ENCODE measurements at places on chromosomes 4 and X.

GRCh38 chrX:150298841-150299551, 64.1 kb upstream of the MAMLD1 start:
- no peak for DNase-seq

DNA sequence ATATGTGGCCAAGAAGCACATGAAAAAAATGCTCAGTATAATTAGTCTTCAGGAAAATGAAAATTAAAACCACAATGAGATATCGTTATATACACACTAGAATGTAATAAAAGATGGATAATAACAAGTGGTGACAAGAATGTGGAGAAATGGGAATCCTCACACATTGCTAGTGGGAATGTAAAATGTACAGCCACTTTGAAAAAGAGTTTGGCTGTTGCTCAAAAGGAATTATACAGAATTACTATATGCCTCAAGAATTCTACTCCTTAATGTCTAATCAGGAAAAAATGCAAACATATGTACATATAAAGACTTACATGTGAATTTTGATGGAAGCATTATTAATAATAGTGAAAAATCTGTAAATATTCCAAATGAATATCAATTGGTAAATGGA, 102.2 kb downstream of the SPCS3 start:
- no peak for DNase-seq

DNA sequence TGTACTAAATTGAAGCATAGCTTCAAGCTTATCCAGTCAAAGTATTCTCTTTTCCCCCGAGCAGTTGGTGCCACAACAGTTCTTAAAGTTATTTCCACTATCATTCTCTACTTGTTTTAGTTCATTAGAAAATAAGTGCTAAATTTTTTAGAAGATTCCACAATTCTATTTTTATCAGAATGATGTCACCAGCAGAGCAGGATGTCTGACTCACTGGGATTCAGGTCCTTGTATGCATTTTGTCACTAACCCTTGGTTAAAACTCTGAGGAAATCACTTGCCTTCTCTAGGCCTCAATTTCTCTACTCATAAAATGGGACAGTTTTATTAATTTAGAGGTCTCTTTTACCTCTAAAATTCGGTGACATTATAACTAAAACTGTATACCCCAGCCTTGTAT, 3.4 kb downstream of the DDX53 start:
- peak; percentile 6 for DNase-seq

DNA sequence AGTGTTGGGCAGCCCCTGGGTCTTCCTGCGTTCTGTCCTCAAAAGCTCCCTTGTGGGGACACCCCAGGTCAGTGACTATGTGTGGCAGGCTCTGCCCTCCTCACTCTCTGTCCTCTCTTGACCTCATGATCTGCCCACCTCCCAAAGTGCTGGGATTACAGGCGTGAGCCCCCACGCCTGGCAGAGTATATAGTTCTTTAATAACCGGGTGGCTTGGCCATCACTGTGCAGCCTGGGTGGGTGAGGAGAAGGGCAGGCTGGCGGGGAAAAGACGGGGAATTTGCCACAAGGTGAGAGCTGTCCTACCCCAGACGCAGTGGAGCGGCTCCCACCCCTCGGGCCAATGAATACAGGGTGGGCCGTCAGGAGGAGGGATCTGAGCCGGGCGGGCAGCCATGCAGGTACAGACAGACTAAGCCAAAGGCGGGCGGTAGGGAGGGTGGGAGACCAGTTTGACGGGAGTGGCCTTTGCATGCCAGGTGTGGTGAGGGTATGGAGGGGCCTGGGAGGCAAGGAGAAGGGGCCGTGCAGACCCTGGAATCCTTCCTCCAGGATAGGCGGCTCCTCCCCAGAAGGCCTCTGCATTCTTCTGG, 2.5 kb downstream of the SH3BP2 start:
- no peak for DNase-seq

- DNase-seq = no peak
Observed at GRCh38 chr4:6448476-6449170, 23.8 kb downstream of the PPP2R2C start.

- DNase-seq = no peak
Observed at GRCh38 chrX:18793601-18794089, 86.2 kb downstream of the PPEF1 start.

DNA sequence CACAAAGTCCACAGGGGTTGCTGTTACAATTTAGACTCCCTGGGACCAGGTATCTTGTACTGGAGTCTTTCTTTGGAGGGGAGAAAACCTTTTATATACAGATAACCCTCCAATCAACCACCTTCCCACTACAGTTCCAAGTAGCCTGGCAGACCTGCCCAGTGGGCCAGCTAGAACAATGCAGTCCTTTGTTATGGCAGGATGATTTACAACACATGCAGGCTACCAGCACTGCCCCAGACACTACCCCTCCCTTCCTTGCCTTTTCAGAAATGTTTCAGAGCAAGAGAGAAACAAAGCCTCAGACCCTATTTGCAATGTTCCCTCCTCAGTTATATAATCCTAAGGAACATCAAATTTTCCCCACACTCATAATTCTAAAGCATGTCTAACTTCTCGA, 11.1 kb downstream of the RASL11B start:
- DNase-seq = no peak

DNA sequence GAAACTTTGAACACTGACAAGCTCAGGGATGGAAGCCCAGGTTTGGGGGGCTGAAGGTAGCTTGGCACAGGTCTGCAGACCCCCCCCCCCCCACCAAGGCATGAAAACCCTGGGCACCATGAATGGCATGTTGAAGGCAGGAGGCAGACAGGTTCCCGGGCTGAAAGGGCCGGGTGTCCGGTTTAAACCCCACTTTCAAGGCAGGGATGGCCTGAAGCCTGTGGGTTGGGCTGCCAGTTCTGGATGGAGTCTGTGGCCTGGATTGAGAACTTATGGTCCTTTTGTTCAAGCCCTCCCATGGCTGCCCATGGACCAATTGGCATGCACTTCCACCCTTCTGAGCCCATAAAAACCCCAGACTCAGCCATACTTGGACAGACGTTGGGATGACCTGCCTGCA, 616.9 kb downstream of the ADGRL3 start:
- DNase-seq = no peak

DNA sequence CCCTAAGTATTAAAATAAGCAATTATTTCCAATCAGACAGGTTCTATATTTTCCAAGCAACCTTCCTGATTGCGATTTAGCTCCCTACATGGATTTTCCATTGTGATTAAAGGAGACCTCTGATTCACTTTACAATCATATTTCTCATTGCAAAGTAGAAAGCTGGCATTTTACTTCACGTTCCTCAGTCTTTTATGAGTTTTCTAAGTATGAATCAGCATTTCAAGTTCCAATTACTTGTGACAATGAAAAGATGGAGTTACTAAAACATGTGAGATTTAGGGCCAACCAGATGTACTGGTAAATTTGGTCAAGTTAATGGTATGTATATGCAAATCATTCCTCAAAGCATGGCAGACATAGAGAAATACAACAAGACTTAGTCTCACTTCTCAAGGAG, 206.2 kb downstream of the KCNIP4 start:
- DNase-seq = peak; percentile 39

DNA sequence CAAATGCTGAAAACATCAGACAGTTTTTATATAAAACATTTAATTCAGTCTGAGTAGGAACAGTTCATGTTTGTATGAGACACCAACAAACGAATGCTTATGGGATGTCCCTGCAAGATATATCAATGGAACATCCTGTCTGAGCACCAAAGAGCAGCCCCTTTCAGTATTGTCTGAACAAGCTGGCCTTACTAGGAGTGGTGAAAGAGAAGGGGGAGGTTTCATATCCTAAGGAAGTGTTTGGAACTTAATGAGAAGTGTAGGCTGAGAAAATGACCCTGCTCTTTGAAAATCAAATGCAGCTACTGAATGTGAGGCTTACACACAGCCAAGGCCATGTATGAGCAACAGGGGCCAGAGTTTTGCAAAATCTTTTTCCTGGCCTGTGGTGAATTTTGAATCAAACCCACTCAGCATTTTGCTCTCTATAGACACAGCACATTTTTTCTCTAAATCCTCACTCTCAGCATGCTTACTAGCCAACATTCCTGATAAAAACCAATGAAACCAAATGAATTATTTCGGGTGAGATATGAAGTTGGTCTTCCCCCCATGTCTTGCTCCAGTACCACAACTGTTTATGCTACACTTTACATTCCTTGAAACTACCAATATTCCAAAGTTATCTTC, 119.4 kb downstream of the LUZP4 start:
- DNase-seq = no peak

- no peak for DNase-seq
Observed at GRCh38 chrX:1389181-1389992, 2.5 kb downstream of the SLC25A6 start.

- DNase-seq = peak; percentile 74
Observed at GRCh38 chr4:137960371-137961050, 281.6 kb downstream of the SLC7A11 start.

- no peak for DNase-seq
Observed at GRCh38 chr4:118858779-118859178, 22.9 kb upstream of the SEC24D start.

GRCh38 chr4:185210102-185210981, 944 bp downstream of the SNX25 start:
- DNase-seq = peak; percentile 78

DNA sequence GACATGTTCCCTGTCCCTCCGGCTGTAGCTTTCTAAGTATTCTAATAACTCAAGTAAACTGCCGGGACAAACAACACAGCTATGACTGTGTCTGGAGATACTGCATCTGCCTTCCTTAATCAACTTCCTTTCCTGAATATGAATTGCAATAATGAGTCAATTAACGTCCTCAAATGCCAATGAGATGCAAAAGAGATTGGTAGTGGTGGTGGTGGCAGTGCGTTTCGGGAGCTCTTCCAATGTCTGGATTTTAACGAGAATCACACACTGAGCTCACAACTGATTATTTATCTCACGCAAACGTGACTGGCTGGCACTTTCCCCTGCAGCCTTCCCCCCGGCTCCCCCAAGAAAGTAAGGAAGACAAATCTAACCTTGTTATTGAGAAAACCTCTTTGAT, 226.1 kb upstream of the GK2 start:
- no peak for DNase-seq

DNA sequence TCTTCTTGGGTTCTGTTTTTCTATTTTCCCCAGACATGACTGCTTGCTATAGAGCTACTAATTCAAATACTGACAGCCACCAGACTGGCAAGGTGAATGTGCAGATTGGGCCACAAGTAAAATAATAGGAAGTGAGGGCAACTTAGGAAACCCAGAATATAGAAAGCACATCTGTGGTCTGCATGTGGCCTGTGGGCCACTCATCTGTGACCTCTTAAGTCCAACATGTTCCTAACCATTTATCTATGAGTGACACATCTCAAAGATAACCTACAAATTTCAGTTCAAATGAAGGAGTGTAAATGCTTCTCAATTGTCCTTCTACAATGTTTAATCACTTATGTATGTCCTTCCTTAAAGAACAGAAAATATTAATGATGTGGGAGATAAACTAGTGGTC, 128.9 kb downstream of the REELD1 start:
- no peak for DNase-seq

DNA sequence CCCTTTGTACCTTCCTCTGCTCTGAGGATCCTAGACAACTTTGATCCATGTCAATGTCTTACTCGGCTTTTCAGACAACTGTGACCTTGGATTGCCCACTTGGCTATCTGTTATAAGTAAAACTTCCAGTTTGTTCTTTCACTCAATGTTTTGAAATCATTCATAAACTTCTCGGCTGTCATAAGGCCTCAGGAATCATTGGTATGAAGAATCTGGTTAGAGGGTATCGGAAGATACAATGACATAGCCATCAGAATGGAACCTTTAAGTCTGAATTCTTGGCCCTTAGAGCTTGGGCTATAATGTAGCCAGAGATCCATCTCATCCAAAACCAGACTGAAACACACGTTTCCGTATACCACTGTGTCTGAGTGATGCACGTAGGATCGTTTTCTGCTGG, 59.0 kb upstream of the WDR1 start:
- DNase-seq = no peak

DNA sequence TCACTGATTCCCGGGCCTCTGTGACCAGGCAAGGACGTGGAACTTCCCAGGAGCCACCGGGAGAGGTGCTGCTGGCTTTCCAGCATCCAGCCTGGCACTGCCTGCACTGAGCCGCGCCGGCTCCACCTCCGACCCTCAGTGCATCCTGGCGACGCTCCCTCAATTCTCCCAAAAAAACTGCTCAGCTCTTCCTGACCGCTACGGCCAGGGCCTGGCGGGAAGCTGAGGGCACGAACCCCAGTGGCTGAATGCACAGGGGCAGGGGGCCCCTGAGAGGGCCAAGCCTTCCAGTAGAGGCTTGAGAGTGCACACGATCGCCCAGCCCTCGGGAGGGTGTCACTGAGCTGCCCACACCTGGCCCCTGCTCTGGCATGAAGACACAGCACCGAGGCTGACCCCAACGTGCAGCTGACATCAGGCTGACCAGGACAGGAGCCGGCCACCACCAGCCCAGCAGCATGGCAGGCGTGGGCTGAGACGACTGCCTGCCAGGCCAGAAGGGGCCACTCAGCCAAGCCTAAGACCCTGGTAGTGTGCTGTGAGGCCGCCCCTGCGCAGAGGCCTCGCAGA, 6.9 kb downstream of the CTBP1 start:
- no peak for DNase-seq

DNA sequence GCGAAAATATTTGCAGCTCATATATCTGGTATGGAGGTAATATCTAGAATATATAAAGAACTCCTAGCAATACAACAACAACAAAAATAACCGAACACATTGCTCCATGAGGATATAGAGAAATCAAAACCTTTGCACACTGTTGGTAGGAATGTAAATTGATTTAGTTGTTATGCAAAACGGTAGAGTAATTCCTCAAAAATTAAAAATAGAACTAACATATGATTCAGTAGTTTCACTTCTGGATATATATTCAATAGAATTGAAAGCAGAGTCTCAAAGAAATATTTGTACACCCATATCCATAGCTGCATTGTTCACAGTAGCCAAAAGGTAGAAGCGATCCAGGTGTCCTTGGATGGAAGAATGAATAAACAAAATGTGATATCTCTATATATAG, 203.0 kb upstream of the CNKSR2 start:
- DNase-seq = no peak

DNA sequence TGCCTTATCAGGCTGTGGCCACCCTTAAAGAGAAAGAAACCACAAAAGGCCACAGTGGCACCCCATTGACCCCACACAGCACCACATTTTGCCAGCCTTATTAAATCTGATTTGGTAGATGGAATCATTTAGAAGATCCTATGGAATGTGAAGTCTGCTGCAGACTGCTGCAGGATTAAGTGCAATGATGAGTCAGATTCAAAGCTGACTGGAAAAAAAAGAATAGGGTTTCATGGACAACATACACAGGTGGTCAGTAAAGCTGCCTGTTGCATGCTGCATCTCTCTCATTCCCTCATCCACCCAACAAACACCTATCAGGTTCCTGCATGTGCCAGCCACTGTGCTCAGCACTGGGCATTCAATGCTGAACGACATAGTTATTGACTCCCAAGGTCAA, 56.6 kb downstream of the CHST7 start:
- peak; percentile 60 for DNase-seq

DNA sequence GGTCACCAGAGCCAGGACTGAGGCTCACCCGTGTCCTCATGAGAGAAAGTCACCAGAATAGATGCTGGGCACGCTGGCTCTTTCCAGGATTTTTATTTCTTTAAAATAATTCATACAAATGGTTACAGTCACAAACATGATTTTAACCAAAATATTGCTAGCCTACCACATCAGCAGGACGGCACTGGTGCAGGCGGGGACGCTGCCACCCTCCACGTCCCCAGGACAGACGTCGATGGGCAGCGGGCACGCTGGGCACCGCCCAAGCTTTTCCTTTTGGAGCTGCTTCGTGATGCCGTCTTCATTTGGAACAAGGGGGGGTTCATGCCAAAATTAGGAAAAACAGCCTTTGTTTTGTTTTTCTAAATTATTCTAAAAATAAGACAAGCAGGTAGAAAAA, 37.6 kb downstream of the CTBP1 start:
- no peak for DNase-seq

GRCh38 chr4:62235911-62236310, 1035.8 kb downstream of the ADGRL3 start:
- DNase-seq = no peak

All from foreskin fibroblast (primary cell).